Spinal cord (tissue), 10 donors: ENCODE measurements at places on chromosomes 4 and X.

- no peak for DNase-seq
- no peaks in the 10 kb centered on the region for H3K36me3 ChIP-seq
- no peaks in the 10 kb centered on the region for H3K27me3 ChIP-seq
- H3K4me3 ChIP-seq: no peak overlapping the region
- H3K27ac ChIP-seq: no peak overlapping the region
Measured at GRCh38 chr4:78299565-78299972, 242.4 kb downstream of the FRAS1 start.

DNA sequence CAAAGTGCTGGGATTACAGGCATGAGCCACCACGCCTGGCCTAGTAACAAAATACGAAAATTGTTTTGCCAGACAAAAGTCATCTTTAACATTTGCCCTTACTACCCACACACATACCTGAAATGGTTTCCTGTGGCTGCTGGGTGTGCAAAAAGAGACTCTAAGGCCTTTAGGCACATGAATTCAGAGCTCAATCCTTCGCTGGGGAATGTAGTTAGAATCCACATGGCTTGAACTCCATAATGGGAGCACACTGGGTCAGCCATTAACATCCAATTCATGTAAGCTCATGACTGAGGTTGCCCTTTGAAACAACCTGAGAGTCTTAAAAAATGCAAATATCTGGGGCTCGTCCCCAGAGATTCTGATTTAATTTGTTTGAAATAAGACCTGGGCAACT, 87.8 kb downstream of the HPGD start:
- H3K36me3 ChIP-seq: no peaks in the 10 kb centered on the region
- H3K4me3 ChIP-seq: no peak overlapping the region
- no peak overlapping the region for H3K27ac ChIP-seq
- no peaks in the 10 kb centered on the region for H3K27me3 ChIP-seq
- no peaks in the 10 kb centered on the region for H3K4me1 ChIP-seq
- DNase-seq: no peak

DNA sequence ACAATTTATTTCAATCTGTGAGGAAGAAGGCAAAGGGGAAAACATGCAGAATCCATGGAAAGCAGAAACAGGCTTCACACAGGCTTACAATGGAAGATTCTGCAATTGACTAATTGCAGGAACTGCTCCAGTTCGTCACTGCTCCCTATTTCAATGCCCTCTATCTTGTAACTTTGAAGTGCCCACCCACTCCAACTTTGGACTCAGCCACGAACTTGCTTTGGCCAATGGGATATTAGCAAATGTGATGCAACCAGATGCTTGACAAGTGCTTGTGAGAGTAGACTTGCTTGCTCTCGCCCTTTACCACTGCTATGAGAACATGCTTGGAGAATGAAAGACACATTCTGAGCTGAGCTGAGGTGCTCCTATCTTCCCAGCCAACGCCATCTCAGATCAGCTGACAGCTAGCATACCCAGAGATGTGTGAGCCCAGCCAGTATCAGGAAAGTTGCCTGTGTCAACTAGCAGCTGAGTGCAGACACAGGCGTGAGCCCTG, 105.7 kb upstream of the PTCHD1 start:
- no peaks in the 10 kb centered on the region for H3K36me3 ChIP-seq
- no peak overlapping the region for H3K4me3 ChIP-seq
- DNase-seq: no peak
- H3K27ac ChIP-seq: no peak overlapping the region
- no peaks in the 10 kb centered on the region for H3K27me3 ChIP-seq

DNA sequence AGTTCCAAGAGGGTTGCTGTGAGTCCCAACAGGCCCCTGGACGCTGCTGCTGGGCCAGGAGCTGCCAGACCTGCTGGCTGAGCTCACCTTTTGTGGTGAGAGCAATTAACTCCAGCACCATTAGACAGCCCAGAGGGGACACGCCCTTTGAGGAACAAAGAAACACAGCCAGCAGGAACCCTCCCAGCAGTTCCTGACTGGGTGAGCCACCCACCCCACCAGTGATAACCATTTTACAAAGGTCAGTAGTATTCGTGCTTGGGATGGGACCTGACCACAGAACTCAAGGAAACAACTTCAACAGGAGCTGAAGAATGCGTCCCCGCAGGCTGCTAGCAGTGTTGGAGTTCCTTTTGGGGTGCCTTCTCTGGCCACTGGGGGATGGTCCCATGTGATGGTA, 38.8 kb upstream of the AFAP1 start:
- peaks cover 28% of the 10 kb centered on the region for H3K36me3 ChIP-seq
- no peak overlapping the region for H3K4me3 ChIP-seq
- no peaks in the 10 kb centered on the region for H3K27me3 ChIP-seq
- H3K27ac ChIP-seq: no peak overlapping the region

DNA sequence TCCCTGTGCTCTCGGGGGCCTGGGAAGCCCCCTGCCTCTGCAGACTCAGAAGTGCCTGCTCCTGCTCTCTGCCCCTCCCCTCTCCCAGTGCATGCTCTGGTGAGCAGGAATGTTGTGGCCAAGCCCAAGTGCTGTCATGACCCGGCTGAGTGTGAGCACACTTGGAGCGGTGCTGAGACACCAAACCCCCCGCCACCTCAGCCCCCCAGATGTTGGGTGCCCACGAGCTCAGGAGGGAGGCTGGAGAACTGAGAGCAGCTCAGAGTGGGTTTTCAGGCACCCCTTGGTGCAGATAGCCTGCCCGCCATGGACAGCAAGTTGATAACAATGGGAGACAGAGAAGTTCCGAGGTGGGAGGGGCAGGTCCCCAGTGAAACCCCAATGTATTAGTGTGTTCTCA, 477.4 kb downstream of the ACTRT1 start:
- no peaks in the 10 kb centered on the region for H3K36me3 ChIP-seq
- no peaks in the 10 kb centered on the region for H3K27me3 ChIP-seq
- H3K4me3 ChIP-seq: no peak overlapping the region
- no peak for DNase-seq
